ENCODE measurements at places on chromosomes 7 and 10. TPM values are rescaled to one million over a fixed set of nuclear protein-coding genes. Genes with fewer than 3 reads are reported as not detected.

The OR6V1 gene
- not detected for total RNA-seq

The ZNF487 gene
- 2.6 TPM for total RNA-seq

The OR2A1 gene
- total RNA-seq, result under 0.01 TPM

The SPDYE9 gene
- not detected for total RNA-seq

The LIPF gene
- total RNA-seq, result not detected

The UBTD1 gene
- total RNA-seq, result 30.3 TPM
